Gastroesophageal sphincter (tissue), 4 donors: ENCODE measurements at places on chromosomes 12 and 14.

GRCh38 chr14:74669256-74669655, 43.6 kb downstream of the AREL1 start:
- ATAC-seq: no peak

GRCh38 chr12:30268041-30268440, 427.6 kb downstream of the IPO8 start:
- ATAC-seq: no peak

DNA sequence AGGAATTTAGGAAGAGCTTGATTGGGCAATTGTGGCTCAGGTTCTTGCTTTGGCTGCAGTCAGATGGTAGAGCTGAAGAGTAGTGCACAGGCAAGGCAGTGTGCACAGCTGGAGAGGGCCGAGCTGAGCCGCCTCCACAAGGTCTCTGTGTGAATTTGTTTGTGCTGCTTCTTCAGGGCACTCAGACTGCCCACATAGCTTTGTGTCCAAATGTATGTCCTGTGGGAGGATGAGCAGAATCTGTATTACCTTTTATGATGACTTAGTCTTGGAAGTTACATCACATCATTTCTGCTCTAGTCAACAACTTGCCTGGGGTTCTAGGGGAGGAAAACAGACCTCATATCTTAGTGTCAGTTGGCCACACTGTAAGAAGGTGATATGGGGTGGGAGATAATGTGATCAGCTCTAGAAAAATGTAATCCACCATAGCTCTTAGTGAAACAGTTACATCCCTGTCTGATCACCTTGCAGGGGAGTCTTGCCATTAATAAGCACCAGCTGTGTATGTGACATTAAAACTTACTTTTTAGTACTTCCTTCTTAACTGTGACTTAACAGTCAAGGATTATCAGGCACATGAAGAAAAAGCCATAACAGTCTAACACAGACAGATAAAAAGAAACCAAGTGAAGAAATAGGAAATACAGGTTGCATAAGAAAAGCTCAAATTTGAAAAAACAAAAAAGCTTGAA, 53.4 kb downstream of the RCOR1 start:
- ATAC-seq: no peak

GRCh38 chr12:1993871-1994371, 10.3 kb downstream of the DCP1B start:
- ATAC-seq: peak; percentile 77

DNA sequence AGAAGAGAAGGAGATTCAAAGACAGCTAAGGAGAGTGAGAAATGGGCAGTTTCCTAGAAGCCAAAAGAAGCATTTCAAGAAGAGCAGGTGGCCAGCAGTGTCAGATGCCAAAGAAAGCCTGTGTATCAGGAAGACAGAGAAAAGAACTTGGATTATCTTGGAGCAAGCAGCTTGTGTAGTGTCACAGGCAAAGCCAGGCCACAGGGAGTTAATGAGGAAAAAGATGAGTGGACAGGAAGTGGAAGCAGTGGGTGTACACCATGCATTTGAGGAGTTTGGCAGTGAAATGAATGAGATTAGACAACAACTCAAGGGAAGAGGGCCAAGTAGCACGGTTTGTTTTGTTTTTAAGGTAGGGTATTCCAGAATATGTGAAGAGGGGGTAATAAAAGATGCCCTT, 5.6 kb upstream of the MYH7 start:
- no peak for ATAC-seq

DNA sequence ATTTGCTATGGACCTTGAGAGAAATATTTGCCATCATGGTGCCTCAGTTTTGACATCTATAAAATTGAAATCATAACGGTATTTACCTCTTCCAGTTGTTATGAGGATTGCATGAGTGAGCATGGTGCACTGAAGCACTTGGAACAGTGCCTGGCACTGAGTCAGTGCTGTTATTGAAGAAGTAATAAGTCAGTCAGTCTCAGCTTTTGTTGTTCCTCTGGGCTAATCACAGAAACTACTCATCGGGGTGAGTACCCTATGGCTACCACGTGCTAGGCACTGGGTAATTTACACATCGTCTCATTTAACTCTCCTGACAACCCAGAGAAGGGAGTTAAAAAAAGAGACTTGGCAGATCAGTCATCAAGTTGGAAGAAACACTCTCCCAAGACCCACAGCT, 159.5 kb upstream of the NRXN3 start:
- no peak for ATAC-seq
